ENCODE measurements at places on chromosomes 2 and 18. TPM values are rescaled to one million over a fixed set of nuclear protein-coding genes. Genes with fewer than 3 reads are reported as not detected.

FLACC1 gene
- polyA plus RNA-seq = 0.63 TPM

GPR39 gene
- 1.4 TPM for polyA plus RNA-seq

DNA sequence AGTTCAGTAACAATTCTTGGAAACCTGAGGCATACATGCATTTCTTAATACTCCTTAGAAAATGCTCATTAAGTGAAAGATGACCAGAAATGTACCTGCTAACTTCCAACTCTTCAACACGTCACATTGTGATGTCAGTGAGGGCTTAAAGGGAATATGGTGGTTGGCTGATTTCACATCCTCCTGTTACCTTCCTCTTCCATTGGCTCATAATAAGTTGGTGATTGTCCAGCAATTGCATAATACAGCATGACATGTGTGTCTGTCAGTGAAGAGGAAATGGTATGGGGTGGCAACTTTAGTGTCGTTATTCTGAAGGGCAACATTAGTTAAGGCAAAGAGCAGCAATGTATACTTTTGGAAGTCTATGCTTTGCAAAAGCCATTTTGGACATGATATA, 26.0 kb downstream of the PLEK start:
- DNase-seq = no peak

GRCh38 chr18:73908323-73908722, 239.3 kb downstream of the FBXO15 start:
- no peak for DNase-seq

- DNase-seq = no peak
Measured at GRCh38 chr18:2627821-2628276, 27.7 kb upstream of the SMCHD1 start.

GRCh38 chr18:25186871-25187270, 165.1 kb downstream of the ZNF521 start:
- no peak for DNase-seq

GRCh38 chr2:189542145-189542882, 38.3 kb downstream of the SLC40A1 start:
- DNase-seq = no peak

SERPINE2 gene
- polyA plus RNA-seq = 17.6 TPM

AMER3 gene
- 0.05 TPM for polyA plus RNA-seq

LOXHD1 gene
- polyA plus RNA-seq = 0.11 TPM

CAPN14 gene
- polyA plus RNA-seq = 0.44 TPM

All from urinary bladder (tissue), 4 donors.